ENCODE measurements at places on chromosomes 7 and 10.
A peak's percentile ranks its signal among the peaks of the same experiment; 100 is the strongest.

DNA sequence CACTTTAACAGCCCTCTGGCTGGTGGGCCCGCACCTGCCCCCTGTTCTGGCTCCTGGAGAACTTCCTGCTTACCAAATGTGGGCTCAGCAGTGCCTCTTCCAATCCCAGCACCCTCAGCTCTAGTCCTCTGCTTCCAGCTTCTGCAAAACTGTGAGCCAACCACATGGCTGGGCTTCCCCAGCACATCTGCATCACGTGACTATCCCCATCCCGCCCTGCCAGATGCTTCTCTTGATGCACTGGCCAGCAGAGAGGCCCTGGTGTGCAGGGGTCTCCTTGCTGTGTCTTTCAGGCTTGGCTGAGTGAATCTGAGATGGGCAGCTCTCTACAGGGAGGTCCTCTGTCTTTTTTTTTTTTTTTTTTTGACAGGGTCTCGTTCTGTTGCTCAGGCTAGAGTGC lies 43.8 kb upstream of the DMBT1 start:
- DNase-seq = no peak

- DNase-seq = no peak
Observed at GRCh38 chr7:13416071-13416470, 573.4 kb downstream of the ETV1 start.

GRCh38 chr7:12650080-12650479 lies 37.4 kb upstream of the ARL4A start:
- no peak for DNase-seq

- no peak for DNase-seq
Observed at GRCh38 chr7:121282129-121282528, 46.7 kb upstream of the WNT16 start.

DNA sequence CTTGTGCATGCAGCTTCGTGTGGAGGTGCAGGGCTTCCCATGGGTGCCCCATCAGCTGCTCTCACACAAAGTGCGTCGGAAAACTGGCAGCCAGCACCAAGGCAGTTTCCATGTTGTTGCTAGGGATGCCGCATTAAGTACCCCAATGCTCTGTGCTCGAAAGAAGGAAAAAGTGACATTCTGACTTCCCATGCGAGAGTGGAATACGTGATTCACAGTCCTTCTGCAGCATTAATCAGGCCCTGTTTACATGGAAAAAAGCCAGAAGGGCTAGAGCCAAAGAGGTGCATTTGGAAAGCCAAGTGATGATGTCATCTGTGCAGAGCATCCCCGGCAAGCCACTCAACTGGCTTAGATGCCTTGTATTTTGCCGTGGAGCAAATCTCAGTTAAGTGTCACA lies 258.3 kb downstream of the GATA3 start:
- no peak for DNase-seq

GRCh38 chr7:98251231-98251600 lies 816 bp downstream of the TECPR1 start:
- peak; percentile 63 for DNase-seq

DNA sequence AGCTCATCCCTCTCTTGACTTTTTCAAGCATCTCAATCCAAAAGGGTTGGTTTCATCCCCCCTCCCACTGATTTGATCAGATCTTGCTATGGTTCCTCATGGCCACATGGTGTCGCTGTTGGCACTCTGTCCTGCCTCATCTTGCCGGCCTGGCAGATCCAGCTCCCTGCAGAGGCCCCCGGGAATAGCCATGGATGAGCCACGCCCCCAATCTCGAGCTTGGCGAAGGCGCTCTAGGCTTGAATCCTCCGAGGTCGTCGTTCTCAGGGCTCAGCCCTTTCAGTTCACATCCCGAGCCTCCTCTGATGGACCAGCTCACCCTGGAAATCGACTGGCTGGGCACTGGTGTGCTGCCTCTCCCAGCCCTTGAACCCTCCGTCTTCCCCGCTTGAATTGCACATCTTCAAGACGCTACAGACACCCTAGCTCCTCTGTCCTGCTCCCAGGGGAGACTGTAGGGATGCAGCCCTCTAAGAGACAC lies 628.7 kb downstream of the TYW1 start:
- DNase-seq = no peak

GRCh38 chr7:12031638-12032037 lies 179.5 kb upstream of the TMEM106B start:
- no peak for DNase-seq

DNA sequence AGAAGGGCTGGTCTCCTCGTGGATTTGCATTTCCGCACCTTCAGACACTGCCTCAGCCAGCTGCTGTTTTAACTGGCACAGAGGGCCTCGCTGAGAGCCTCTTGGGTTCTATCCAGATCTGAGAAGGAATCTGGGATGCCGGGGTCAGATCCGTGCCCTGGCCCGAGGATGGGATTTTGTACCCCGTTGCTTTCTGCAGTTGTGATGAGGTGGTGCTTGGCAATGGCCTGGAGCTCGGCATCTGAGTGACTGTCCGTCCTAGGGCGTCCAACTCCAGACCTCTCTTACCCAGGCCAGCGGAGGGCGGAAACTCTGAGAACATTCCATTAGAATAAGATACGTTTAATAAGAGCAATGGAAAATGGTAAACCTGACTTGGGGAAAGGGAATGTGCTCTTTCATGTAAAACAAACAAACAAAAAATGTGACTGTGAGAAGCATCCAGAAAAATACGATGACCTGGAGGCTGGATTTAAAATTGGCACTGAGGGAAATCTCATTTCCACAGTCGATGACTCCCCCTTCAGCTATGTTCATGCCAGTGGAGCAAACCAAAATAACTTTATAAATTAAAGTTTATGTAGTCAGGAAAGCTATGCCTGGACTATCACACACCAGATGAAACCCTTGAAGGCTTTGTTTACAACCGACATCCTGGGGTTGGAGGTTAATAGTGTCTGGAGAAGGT lies 39.6 kb downstream of the GRK5 start:
- DNase-seq = no peak

DNA sequence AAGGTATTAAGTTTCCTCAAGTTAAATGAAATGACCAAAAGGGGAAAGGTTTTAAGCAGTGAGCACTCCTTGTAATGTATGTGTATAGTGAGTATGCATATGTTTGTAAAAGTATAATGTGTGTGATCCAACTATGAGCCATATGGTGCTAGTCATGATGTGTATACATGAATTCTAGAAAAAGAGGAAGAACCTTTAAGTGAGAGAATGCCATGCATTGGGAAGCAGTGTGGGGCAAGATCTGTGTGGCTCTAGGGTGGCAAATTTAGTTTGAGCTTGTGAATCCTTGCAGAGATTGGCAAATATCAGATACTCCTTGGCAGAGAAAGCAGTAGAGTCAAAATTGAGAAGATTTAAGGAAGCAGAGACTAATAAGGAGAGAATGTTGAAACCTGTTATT lies 435.0 kb downstream of the AUTS2 start:
- no peak for DNase-seq

- DNase-seq = peak; percentile 57
Observed at GRCh38 chr7:17769918-17770317, 170.4 kb downstream of the SNX13 start.

DNA sequence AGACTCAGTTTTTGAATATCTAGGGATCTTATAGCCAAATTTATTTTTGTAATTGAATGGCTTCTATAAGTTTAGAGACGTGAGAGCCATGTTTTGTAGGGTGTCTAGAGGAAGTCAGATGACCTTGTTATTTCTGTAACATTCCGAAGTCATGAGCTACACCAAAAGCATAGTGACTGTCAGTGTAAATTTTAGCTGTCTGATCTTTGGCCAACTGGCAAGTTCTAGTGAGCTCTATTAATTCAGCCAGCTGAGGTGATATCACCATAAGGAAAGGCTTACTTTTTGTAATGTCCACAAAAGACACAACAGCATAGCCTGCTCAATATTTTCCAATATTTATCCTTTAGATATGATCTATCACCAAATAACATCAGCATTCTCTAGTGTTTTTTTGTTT lies 9.9 kb upstream of the NT5C3A start:
- DNase-seq = no peak

- no peak for DNase-seq
Observed at GRCh38 chr7:93307131-93307660, 75.0 kb downstream of the VPS50 start.

DNA sequence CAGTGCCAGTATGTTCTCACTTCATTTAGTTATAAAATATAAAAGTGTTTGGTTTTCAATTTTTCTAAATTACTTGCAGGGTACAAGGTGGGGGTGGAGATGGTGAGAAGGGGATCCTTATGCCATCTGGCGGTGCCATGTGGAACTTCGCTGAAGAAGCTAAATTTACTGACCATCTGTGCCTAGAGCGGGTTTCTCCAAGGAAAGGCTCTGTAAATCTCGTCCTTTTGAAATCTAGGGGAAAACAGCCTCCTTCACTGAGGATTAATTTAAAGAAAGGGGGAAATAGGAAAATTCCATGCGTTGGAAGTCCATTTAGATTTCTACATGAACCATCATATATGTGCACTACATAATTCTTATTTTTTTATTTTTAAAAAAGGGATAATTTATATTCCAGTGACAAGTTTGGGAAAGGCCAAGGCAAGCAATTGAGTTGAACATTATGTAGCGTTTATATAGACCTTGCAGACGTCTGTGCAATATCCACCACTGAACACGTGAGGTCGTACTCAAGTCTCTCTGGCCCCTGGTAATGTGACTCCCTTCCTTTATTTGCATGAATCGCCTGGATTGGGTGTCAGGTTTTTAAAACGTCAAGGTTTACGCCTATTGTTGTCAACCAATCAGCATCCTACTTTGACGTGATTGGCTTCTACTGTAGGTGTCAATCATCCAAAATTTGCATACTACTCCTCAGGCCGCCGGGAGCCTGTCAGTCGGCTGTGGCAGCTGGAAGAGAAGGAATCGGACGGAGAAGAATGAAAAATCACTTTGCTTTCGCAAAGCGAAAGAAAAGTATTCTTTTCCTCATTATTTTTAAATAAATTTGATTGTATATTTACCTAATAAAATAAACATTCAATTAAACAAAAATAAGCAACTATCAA lies 297.1 kb upstream of the NFE2L3 start:
- DNase-seq = peak; percentile 16

- DNase-seq = no peak
Observed at GRCh38 chr10:34193931-34194626, 621.0 kb downstream of the PARD3 start.

GRCh38 chr10:62000037-62000603 lies 98.6 kb downstream of the ARID5B start:
- DNase-seq = no peak

- DNase-seq = no peak
Observed at GRCh38 chr10:18351421-18351820, 211.2 kb downstream of the CACNB2 start.

GRCh38 chr10:93947055-93947454 lies 46.7 kb upstream of the PLCE1 start:
- no peak for DNase-seq
